Myocyte (in vitro differentiated cells): ENCODE measurements at places on chromosomes 7 and 10. TPM values are rescaled to one million over a fixed set of nuclear protein-coding genes. Genes with fewer than 3 reads are reported as not detected.

- no peak for DNase-seq
Observed at GRCh38 chr7:4880218-4880617, 3.3 kb downstream of the RADIL start.

DNA sequence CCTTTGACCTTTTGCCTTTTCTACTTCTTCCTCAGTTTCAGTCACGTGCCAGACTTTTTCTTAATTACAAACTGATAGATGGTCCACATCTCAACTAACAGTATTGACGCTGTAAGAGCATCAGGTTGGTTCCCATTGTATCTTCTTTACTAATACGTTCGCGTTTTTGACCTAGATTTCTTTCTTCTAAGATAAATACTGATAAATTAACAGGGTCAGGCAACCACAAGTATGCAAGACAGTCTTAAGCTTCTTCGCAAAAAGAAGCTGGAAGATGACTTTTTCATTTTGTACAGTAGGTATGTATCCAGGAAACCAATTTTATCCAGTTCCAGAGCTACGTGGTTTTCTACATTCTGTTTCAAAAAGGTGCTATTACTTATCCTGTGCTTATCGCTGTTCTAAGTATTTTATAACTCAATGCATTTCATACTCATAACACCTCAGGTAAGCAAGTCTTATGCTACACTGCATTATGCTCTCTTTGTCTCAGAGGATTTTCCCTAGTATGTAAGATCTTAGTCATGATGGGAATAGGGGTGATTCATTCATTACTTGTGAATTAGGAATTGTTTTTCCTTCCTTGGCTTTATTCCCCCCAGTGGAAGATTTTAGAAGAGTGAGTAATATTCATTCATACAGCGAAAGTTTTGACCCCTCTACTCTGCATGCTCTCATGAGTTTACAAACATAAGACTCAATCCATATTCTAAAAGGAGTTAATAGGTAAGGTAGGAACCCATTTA is 955 bp downstream of the DUS4L start:
- peak; percentile 37 for DNase-seq

DNA sequence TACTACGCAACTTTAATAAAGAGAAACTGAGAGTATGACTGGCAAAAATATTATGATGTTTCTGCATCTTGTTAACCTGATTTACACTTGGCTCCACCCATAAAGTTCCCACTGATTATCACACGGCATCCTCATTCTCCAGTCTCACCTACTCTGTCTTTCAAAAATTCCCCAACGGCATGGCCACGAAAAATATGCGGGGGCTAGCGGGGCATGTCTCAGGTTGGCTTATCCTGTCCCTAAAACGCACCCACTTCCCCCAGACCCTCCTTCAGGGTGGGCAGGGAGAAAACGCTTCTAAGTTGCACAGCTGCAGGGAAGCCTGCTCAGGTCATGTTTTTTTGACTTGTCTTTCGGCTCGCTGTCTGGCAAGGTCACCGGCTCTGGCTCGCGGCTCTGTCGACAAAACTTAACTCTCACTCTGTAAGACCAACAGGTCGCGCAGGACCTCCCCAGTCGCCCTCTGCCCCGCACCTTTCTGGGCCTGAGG is 3.8 kb downstream of the CDK6 start:
- no peak for DNase-seq

Gene DPYSL4
- 21.0 and 22.3 TPM in 2 replicates for total RNA-seq

Gene ZP3
- 1.6 TPM in 1 of 2 replicates, not detected in the other for total RNA-seq

- DNase-seq: no peak
Observed at GRCh38 chr10:6065835-6066234, 3.7 kb upstream of the IL2RA start.

GRCh38 chr7:78607099-78607498 is 808.5 kb downstream of the PHTF2 start:
- DNase-seq: peak; percentile 7

Gene MOGAT3
- not detected in 2 replicates for total RNA-seq

- no peak for DNase-seq
Observed at GRCh38 chr7:116886543-116887156, 24.3 kb downstream of the CAPZA2 start.

Gene NPFFR1
- total RNA-seq: not detected in 2 replicates

Gene TMEM225B
- total RNA-seq: 1.2 and 1.4 TPM in 2 replicates

DNA sequence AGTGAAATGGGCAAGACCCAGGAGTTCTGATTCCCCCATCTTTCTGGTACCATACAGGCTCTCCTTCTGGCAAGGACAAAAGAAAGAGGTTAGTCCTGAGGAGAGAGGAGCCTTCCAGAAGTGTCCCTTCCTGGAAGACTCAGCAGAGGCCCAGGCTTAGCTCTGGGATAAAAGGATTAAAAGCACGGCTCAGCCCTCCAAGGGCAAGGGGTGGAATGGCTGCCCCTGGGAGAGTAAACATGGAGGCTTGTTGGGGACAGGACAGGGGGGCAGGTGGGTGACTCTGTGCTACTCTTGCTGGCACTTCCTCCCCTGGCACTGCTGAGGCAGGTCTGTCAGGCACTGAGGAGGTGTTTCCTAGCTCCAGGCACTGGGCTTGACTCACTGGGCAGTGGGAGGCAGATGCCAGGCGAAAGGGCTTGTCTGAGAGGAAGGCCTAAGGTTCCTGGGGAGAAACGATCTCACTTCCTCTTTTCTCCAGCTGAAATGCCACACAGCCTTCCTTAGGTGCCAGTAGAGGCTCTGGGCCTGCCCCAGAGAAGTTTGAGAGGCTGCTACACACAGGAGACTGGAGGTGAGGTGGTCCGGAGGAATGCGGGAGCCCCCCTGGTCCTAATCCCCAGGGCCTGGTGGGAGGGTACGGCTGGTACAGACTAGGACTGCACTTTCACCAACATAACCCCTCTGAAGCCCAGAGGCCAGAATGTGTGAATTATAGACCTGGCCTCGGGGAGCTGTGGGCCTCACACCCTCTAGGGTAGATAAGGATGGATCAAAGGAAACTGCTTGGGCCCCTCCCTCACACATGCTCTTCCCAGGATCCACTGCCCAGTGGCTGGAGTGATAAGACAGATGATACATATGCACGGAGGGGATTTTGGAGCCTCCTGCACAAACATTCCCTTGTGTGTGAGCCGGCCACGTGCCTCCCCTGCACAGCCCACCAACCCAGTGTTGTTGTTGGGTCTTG is 63.2 kb upstream of the PODXL start:
- DNase-seq: peak; percentile 49

GRCh38 chr10:72318418-72319262 is 36.1 kb downstream of the DNAJB12 start:
- no peak for DNase-seq

Gene C7orf57
- 0.83 and 1.1 TPM in 2 replicates for total RNA-seq

DNA sequence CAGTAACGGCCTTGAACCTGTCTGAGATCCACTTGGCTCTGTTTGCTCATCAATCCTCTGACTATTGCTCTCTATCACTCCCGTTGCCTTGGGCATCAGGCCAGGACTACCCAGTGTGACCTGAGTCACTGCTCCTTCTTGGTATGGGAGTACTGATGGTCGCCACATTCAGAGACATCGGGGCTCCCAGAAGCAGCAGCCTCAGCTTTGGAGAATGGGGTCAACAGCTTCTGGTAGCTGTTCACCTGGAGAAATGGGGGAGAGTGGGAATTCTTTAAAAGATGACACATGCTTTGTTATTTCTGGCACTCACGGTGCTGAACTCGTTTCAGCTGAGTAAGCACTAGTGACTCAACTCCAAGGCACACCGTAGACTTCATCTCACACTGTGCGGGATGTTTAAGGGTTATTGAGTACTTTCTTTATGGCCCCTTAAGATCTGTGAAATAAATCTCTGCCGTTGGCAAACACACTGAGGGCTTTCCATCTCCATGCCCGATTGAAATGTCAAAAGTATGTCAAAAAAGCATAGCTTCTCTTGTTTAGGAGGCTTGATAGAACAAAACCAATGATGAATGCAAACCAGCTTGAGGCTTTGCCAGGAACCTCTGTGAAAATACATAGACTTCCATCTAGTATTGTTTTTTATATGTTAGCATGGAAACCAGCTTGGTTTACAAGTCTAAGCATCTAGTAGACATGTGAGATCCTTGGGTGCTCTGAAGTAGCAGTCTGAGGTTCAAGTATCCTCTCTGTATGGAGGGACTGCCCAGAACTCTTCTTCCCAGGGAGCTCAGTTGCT is 333.1 kb downstream of the CXCL12 start:
- DNase-seq: no peak

DNA sequence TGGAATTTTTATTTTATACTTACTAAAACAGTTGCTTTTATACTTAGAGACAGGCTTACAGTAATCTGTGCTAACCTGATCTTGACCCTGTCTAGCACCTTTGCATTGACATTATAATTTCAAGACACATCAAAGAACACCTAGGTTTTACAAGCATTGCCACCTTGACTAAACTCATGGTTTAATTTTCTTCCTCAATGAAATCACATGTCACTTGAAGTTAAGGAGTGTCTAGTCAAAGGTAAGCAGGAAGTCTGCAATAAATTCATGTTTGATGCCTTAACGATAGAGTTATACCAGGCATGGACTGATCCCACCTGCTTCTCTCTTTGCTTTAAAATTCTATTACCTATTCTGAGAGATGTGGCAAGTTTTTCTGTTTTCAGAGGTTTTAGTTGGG is 62.4 kb downstream of the ZNF800 start:
- DNase-seq: no peak

DNA sequence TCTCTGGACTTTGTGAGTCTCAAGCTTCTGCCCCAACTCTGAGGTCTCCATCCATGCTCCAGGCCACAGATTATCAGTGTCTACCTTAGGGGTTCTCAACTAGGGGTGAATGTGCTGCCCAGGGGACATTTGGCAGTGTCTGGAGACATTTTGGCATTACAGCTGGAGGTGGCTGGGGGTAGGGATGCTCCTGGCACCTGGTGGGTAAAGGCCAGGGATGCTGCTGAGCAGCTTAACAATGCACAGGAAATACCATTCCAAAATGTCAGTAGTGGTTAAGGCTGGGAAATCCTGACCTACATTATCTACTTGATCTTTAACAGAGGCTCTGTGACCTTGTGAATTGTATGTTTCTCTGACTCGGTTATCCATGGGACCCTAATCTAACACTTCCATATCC is 67.3 kb upstream of the PALS2 start:
- no peak for DNase-seq

Gene CALCR
- not detected in 2 replicates for total RNA-seq

- DNase-seq: peak; percentile 36
Observed at GRCh38 chr10:52609626-52610240, 162.9 kb downstream of the MBL2 start.

- no peak for DNase-seq
Observed at GRCh38 chr7:47128700-47129099, 453.2 kb downstream of the TNS3 start.

Gene SLC39A12
- total RNA-seq: not detected in 2 replicates

DNA sequence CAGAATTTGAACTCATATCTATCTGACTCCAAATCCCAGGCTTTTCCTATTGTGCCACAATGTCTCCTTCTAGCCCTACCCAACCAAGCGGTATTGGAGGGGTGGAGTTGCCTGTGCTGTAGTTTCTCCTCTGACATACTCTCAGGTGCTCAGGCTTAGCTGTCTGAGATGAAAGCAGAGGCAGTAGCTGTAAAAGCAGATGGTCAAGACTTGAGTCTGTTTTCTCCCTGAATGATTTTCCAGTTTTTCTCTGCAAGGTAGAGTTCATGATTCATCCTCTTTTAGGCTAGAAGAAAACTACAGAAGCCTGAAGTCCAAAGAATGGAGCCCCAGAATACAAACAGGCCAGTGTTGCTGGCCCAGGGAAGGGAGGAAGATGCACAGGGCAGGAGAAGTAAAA is 130.0 kb downstream of the PDE1C start:
- no peak for DNase-seq

DNA sequence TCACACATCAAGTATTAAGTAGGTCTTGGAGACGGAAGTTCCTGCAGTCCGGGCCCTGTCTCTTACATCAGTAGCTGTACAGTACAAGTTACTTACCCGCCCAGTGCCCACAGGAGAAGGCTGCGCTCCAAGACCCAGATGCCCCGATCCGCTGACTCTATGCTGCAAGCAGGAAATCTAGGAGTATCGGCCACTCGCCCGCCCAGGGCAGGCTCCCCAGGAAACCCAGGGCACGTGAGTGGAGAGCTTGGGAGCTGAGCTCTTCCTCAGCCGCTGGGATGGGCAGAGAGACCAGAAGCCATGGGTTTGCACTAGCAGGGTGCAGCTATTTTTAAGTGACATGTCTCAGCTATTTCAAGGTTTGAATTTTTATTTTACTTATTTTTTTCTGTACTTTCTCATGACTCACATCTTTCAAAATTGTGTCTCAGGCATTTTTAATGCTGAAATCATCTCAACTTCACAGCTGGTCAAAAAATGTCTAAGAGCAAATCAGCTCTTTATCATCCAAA is 1.9 kb upstream of the GPER1 start:
- peak; percentile 45 for DNase-seq

GRCh38 chr10:12287772-12288171 is 61.6 kb upstream of the CAMK1D start:
- no peak for DNase-seq

DNA sequence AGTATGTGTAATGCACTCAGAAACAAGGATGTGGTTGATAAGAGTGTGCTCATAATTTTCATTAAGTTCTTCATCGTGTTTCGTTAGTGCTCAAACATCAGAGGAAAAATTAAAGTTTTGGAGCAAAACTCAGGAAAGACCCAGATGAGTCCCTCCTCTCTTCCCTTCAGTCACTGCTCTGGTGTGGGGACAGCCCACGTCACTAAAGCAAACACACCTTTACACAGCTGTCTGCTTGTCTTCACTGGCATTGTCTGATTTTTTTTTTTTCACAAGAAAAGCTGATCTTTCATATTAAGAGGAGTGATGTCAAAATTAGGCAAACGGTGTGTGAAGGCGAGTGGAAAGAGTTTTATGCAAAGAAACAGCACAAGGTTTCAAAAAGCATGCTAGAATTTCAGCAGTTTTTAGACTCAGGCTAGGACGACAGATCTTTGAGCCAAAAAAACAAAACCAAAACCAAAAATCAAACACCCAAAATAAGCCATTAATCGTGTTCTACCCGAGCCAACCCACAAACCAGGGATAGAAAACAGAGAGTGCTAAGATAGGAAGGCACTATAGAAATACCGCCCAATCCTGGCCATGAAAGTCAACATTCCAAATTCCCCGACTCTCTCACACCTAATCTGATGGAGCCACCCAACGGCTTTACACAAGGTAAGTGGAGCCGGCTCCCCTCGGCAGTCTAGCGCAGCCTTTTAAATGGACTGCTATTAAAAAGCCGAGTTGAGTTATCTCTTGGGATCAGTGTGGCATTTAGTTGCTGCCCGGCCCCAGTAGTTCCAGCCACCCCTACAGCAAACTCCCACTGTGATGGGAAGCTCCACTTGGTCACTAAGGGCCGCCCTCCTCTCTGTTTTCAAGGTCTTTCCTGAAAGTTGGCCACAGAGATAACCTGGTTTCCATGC is 27.9 kb upstream of the GATA3 start:
- DNase-seq: no peak
